ENCODE measurements at places on chromosomes 2 and 18.

DNA sequence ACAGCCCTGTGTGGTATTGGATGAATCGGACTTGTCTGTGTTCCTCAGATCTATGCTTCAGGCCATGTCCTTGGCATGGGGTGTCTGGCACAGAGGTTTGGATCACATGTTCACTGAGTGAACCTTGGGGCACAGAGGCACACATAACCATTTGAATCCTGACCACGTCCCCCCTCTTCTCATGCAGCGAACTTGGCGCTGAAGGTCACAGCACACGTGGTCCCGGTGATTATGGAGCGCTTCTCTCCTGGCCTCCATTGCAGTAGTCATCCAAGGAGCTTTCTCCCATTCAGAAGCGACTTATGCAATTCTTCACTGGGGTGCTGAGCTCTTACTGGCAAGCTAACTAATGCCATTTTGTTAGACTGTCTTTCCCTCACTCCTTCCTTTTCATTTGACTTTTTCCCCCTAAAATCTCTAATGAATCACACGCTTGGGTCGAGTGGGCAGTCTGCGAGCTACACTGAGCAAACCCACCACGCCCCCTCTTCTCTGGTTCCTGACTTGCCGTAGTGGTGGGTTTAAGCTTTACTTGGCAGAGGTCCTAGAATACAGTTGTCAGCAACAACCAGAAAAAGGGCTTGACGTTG is 59.4 kb downstream of the KCNG2 start:
- no peak for DNase-seq

DNA sequence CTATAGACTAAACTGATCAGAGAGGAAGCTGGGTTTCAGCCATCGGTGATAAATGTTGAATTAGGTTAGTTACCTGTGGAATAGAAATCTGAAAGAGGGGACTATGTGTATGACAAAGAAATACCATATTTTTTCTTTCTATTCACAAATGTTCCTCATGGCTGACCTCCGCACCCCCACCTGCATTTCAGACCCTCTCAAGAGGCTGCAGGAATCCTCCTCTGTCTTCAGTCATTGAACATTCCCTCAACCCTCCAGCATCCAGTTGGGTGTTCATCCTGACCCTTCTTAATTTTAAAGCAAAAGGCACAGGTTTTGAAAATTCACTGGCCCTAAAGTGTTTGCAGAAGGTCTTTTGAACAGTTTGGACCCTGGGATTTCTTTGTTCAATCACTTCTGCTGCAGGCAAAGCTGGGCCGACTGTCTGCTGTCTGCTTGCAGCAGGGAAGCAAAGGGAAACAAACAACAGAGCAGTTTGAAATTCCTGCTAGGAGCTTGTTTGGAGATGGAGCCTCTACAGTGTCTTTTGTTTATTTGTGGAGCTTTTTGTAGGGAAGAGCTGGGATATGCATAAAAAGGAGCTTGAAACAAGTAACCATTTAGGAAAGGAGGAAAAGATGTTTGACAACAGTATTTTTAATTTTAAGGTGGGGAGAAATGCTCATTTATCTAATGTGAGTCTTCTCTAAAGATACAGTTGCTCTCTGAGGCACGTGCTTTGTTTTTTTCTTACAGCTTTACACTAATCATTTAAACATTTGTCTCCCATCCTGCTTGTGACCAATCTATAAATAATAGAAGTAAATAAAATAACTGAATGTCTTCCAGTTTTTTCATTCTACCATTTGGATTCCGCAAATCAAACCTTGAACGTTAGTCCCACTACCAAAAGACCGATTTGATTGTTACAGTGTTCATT is 213.3 kb upstream of the MMADHC start:
- DNase-seq = peak; percentile 11

GRCh38 chr2:173953047-173953424 is 12.1 kb downstream of the SP3 start:
- no peak for DNase-seq

- DNase-seq = no peak
These were observed 317.0 kb upstream of the MYT1L start for GRCh38 chr2:2648094-2648493.

- no peak for DNase-seq
These were observed 217.2 kb downstream of the NR4A2 start for GRCh38 chr2:156115338-156115737.

DNA sequence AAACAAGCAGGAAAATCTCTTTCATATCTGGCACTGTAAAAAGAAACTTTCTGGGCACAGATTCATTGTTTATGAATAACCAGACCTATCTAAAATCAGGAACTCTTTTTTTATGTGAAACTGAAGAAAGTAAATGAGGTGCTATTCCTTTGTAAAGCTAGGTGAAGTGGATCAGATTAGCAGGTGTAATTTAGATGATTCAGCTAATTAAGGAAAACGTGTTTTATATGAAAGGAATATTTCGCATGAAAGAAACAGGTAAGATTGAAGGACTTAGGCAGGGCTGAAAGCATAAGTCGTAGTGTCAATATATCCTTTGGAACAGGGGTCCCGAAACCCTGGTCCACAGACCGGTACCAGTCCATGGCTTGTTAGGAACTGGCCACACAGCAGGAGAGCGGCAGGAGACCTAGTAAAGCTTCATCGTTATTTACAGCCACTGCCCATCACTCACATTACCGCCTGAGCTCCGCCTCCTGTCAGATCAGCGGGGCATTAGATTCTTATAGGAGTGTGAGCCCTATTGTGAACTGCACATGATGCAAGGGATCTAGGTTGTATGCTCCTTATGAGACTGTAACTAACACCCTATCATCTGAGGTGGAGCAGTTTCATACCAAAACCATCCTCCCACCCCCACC is 20.3 kb upstream of the XIRP2 start:
- no peak for DNase-seq

DNA sequence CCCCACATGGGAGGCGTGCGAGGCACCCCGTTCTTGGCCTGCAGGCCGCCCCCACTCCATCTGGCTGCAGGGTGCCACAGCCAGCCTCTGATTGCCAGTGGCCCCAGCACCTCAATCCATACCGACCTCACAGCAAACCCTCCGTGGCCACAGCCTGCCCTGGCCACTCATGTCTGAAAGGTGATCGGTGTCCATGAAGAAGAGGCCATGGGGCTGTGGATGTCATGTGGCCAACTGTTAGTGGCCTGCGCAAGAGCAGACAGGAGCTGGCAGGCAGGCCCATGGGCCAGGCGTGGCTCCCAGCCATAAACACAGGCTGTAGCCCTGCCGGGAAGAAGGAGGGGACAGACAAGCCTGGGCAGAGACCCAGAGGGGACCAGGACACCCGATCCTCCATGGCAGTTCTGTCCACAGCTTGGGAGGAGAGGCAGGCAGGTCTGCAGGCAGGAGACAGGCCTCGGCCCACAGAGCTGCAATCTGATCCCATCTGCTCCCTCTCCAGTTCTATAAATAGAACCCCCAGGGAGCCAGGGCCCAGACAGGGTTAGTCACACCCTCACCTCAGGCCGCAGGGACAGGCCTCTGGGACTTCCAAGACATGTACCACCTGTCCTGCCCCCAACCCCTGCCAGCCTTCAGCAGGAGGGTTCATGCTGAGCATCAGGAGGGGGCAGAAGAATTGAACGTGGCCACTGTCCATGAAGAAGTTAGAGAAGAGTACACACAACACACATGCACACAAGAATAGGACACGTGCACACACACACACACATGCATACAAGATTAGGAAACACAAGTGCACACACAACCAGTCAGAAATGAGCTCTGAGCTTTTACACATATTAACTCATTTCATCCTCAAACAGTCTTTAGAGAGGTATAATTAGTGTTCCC is 16.9 kb downstream of the STEAP3 start:
- DNase-seq = peak; percentile 89

DNA sequence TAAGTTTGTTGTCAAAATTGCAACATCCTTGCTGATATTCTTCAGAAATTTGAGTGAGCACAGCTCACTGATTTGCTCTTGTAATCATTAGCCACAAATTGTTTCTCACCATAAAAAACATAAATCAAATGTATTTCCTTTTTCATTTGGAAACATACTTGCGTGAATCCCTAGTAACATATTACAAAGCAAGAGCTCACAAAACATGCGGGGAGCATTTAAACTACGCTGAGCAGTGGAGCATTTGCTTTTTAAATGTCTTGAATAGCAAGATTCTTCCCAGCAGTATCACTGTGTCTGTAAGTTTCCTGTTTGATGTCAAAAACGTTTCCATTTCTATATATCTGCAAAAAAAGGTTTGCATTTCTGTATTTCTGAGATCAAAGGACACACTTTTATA is 788.3 kb upstream of the SALL3 start:
- DNase-seq = no peak

DNA sequence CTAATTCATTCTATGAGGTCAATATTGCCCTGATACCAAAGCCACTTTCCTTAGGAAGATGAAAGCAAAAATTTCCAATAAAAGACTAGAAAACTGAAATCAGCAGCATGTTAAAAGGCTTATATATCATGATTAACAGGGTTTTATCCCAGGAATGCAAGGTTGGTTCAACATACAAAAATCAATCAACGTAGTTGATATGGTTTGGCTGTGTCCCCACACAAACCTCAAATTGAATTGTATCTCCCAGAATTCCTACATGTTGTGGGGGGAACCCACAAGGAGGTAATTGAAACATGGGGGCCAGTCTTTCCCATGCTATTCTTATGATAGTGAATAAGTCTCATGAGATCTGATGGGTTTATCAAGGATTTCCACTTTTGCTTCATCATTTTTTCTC is 11.7 kb upstream of the ABCB11 start:
- DNase-seq = no peak

- peak; percentile 94 for DNase-seq
These were observed 51.5 kb upstream of the PHLPP1 start for GRCh38 chr18:62663731-62664336.

GRCh38 chr2:124325667-124326440 is 300.8 kb downstream of the CNTNAP5 start:
- DNase-seq = peak; percentile 11

DNA sequence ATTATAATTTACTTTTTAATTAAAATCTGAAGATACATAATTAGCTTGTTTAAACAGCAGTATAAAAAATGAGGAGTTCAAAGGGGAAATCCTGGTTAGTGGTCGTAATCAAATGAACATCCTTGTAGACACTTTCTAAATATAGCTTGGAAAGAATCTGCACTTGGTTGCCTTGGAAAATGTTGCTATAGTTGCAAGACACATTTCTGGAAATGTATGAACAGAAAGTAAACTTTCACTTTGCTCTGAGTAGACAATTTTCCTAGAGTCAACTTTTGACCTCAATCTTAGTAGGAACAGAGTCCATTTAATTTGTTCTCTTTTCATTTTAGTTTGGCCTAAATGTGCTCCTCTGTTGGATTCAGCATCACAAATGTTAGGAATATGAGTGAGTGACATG is 38.3 kb downstream of the GCA start:
- DNase-seq = peak; percentile 8

DNA sequence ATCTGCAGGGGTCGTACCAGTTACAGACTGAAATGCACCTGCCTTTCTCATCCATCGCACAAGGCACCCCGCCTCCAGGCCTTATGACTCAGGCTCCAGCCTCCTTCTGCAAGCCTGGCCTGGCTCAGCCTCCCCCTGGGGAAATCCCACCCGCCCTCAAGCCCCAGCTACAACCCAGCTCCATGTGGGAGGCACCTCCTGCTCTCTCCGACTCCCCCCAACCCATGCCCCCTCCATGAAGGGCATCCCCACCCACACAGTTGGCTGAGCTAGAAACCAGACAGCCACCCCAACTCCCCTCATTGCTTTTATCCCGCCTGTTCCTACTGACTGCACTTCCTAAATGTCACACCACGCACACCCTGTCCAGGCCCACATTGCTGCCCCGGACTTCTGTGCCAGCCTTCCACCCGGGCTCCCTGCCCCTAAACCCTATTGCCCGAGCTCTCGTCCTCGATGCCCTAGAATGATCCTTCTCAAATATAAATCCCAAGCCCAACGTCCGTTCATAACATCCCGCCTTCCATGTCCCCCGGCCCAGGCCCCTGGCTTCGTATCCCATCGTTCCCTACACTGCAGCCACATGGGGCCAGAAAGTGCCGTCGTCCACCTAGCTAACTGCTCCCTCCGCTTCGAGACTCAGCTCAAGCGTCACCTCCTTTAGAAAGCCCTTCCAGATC is 9.9 kb downstream of the DNMT3A start:
- DNase-seq = no peak

- DNase-seq = peak; percentile 9
These were observed 23.1 kb downstream of the ICOS start for GRCh38 chr2:203959672-203960071.

- DNase-seq = peak; percentile 71
These were observed 1.4 kb downstream of the RAB11FIP5 start for GRCh38 chr2:73111073-73112025.

DNA sequence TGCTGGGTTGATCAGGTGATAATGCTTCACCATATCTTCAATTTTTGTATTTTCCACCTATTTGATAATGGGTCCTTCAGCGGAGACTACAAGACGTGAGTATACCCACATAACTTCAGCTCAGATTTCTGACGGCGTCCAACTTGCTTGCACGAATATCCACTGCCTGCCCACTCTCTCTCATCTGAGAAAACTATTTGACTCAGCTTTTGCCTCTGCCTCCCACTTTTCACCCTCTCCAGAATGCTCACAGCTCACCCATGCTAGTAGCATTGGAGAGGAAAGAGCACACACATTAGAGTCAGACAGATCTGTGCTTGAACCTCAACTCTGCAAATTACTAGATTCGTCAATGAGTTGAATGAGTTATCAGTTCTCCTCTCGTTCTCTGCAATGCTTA is 166.8 kb downstream of the BCL2 start:
- no peak for DNase-seq

GRCh38 chr2:240906141-240906910 is at the start of gene CROCC2:
TSS of gene CROCC2 (plus strand) at chr2:240906336. CDS start at chr2:240906514, 178 bp downstream.
- DNase-seq = no peak

DNA sequence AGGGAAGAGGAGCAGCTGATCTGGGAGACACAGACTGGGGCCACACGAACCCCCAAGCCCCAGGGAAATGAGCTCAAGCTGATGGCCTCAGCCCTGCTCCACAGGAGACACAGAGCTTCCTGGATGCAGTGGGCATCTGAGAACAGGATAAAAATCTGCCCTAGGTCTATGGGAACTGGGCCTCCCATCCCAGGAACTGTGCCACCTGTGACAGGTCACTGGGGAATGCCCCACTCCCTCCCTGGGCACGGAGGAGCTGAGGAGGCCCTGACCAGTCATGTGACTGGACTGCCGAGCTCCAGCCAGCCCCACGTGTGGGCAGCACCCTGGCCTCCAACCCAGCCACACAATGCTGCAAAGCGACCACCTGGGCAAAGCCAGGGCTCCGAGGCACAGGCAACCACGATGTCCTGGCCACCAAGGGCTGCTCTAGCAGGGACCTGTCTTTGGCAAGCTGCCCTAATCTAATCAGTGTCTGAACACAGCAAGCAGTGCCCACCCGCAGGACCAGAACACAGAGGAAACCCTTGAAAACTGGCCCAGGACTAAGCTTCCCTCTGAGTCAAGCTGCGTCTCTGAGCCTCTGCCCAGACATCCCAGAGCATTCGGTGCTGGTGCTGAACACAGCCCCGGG is 57.8 kb upstream of the ID2 start:
- DNase-seq = no peak
